ENCODE measurements at places on chromosomes 5 and 9.

DNA sequence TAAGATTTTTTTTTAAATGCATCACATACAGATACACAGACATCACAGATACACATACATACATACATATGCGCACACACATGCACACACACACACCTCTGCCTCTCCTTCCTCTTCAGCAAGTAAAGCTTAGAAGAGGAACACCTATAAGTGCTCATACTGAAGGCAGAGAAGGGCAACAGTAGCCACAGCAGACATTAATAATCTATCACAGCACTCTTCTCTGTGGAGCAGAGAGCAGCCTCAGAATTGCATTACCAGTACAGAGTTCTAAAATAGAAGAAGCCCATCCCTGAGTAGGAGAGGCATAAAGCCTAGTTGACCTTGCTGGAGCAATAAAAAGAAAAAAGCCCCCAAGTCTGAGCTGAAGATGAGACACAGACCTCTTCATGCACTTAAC, 110.6 kb downstream of the MLLT3 start:
- DNase-seq, result no peak

DNA sequence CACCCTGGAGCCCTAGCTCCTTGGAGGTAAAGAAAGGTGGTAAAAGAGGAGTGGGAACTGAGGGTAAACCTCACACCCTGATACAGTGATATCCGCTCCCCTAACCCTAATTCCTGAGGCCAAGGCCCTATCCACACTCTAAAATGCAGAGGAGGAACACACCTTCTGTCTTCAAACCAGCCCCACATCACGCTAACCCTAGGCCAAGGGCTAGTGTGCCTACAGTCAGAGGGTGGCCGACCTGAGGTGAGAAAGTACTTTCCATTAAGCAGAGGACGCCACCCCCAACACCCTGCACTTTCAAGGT, 590 bp downstream of the HDAC3 start:
- no peak for DNase-seq

DNA sequence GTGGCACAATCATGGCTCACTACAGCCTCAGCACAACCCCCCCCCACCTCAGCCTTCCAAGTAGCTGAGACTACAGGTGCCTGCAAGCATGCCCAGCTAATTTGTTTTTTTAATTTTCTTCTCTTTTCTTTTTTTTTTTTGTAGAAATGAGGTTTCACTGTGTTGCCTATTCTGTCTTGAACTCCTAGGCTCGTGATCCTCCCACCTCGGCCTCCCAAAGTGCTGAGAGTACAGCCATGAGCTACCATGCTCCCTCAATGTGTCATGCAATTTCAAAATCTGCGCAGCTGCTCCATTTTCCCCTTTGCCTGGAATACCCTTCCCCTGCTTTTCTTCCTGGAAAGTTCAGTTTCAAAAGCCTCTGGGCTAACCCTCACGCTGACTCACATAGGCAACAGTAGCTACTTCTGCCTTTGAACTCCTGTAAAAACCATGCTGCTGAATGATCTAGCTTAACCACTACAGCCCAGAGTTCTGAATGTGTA, 71.0 kb upstream of the IL7R start:
- DNase-seq, result no peak

DNA sequence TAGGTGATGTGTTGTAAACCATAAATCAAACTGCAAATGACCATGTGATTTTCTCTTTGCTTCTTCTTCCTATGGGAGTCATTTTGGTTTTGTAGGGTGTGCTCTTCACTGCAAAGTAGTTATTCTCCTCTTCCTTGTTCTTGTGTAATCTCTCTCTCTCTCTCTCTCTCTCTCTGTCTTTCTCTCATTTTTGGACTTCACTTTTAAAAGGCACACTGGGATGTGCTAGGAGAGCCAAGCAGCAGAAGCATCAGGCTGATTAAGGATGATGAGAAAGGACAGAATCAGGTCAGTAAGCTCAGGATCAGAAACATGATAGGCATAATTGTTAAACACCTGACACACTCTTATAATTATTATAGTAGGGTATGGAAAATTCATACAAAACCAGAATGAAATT, 505.3 kb upstream of the ZNF608 start:
- no peak for DNase-seq

GRCh38 chr5:176578391-176578808, 29.3 kb downstream of the CDHR2 start:
- DNase-seq, result peak; percentile 55

- DNase-seq, result peak; percentile 80
These were observed 126.7 kb downstream of the SNX18 start for GRCh38 chr5:54644226-54644625.

DNA sequence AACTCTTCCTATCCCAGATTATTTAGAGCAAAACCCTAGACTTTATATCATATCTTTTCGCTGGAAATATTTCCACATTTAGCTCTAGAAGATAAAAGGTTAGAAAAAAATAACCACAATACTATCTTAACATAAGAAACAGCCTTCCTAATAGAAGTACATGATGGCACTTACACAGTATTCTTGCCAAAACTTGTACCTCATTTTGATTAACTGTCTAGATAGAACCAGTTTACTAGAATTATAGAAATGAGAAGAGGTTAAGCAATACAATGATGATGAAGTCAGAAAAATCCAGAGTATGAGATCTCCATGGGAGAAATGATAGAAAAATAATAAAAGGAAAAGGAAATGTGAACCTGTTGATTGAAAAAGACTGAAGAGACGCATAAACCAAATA, 63.1 kb downstream of the SLC12A2 start:
- no peak for DNase-seq

GRCh38 chr9:108933231-108933717, 650 bp downstream of the ELP1 start:
- DNase-seq, result peak; percentile 36

GRCh38 chr5:167752936-167753335, 538.5 kb upstream of the WWC1 start:
- no peak for DNase-seq

DNA sequence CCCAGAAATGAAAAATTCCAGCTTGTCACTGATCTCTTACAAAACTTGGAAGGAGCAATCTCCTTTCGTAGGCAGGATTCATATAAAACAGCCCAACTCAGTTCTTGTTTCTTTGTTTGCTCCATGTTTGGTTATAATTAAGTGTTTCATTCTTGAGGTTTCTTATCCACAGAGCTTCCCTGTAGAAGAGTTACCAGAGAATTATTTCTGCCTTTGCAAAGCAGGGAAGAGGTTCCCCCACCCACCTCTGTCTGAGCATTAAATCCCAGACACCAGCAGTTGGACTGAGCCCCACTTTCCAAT, 34.1 kb upstream of the RAI14 start:
- peak; percentile 48 for DNase-seq

GRCh38 chr9:136807281-136808074, at the start of gene RABL6:
RABL6 (plus strand) TSS chr9:136807948; CDS start chr9:136808197, 249 bp downstream.
- peak; percentile 75 for DNase-seq

DNA sequence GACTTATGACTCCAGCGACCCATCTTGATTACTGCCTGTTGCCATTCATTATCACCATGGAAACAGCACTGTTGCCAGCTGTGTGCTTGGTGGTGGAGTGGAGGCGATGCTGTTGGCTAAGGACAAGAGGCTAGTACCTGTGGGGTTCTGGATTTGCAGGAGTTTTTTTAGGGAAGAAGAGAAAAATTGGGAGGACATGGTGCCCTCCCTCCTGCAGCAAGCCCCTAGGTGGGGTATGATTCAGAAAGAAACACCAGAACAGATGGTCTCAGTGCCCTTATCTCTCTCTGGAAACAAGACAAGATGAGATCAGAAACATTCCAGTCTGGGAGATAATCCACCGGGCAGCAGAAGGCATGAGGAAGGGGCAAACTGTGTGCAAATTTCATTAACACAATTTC, 87.8 kb upstream of the TLR4 start:
- no peak for DNase-seq

GRCh38 chr9:88173378-88173999, 35.2 kb upstream of the SPATA31C2 start:
- DNase-seq, result peak; percentile 83

DNA sequence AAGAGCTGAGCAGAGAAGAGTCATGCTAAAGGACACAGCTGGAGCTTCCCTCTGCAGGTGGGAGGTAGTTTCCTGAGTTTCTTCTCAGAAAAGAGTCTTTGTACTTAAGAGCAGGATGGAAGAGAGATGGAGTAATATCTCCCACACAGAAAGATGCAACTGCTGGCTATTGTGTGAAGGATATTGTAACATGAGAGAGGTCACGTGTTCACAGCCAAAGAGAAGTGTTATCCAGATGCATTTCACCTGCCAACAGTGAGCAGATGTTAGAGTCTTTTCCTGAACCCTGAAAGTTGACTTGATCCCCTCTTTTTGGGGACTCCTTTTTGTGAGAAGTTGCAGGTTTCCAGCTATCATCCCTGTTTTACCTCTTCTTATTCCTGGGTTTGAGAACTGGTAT, 14.0 kb upstream of the TRIO start:
- DNase-seq, result no peak

- DNase-seq, result peak; percentile 39
These were observed 1.1 kb downstream of the NFIB start for GRCh38 chr9:14312719-14313377.

GRCh38 chr9:111566234-111566633, 33.2 kb downstream of the PTGR1 start:
- peak; percentile 45 for DNase-seq

GRCh38 chr9:2154731-2155130, 139.6 kb downstream of the SMARCA2 start:
- DNase-seq, result no peak

DNA sequence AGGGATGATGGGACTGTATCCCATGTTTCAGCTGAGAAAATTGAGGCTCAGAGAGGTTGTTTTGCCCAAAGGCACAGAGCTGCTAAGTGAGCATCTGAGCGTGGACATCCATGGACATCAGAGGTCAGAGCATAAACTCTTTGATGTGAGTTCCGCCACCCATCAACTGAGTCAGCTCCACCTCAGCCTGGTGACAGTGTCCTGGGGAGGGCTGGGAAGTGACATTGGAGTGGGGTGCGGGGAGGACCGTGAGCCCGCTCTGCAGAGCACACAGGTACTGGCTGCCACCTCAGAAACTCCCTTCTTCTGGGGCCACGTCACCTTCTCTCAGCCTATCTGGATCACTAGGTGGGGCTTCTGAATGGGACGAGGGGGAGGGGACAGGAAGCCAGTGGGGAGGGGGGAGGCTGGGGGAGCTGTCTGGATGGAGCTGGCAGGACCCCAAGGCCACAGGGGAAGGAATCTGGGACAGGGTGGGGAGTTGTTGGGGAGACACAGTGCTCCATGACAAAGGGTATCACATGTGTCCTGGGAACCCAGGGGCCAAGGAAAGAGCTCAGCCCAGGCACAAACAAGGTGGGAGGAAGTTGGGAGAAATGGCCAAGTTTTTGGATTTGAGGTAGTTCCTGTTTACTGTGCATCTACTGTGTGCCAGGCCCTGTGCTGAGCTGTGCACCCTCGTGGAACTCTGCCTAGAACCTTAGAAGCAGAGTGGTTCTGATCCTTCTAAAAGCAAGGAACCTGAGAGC, 2.5 kb downstream of the LAMC3 start:
- no peak for DNase-seq

Data from cardiac fibroblast (primary cell).